ENCODE measurements at places on chromosomes 12 and 14.
A peak's percentile ranks its signal among the peaks of the same experiment; 100 is the strongest.

DNA sequence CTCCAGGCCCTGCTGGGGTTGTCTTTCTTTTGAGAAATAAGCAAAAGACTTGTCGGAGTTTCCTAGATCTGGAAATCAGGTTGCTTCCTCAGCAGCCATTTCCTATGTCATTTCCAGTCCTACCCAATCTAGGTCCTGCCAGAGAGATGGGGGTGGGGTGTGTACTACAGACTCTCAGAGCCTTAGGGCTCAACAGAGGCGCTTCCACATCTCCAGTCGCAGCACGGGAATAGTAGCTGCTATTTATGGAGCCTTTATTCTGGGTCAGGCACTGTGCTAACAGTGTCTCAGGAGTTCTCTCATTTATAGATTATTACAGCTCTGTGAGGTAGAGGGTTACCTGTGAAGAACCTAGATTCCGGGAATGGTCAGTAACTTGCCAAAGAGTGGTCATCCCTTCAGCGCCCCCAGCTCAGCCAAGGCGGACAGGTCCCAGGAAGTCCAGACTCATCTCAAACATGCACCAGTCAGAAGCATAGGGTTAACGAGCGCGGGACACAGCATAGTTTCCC lies 21.9 kb downstream of the DHRS2 start:
- no peak for DNase-seq

GRCh38 chr12:50325890-50326391 lies 42.6 kb upstream of the LIMA1 start:
- DNase-seq, result no peak

DNA sequence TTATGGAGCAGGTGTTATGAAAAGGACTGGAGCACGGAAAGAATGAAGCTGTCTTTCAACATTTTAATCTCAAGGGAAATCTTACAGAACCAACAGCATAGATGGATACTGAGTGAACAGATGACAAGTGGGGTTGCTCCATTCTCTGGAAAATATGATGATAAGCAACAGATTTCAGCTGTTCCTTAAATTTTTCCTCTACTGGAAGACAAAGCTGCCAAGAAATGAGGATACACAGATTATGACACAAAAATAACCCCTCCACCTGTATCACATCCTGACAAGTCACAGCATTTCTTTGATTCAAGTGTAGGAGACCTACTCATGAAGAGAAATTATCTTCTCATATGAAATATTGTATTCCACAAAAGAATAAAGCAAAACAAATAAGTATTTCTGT lies 13.0 kb upstream of the TMTC2 start:
- no peak for DNase-seq

GRCh38 chr12:80195074-80195726 lies 95.9 kb downstream of the OTOGL start:
- DNase-seq, result peak; percentile 31

DNA sequence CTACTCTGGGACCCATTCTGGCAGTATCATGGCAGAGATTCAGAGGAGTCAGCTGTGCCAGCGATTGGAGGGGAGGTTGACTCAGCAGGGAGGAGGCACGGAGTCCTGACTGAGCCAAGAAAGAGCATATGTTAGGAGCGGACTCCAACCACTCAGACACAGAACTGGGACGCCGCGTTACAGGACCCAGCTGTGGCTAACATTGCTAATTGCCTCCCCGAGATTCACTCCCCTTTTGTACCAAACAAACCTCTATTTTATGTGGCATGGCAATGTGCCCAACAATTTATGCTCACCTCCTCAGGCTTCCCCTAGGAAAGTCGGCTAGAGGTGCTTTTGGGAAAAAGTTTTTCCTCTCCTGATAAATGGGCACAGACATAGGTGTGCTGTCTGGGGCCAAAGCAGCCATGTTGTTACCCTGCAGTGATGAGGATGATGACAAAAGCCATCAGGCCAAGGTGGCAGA lies 15.2 kb upstream of the CLIP1 start:
- DNase-seq, result no peak

- DNase-seq, result no peak
Measured at GRCh38 chr14:62053188-62053587, 291.0 kb downstream of the SNAPC1 start.

DNA sequence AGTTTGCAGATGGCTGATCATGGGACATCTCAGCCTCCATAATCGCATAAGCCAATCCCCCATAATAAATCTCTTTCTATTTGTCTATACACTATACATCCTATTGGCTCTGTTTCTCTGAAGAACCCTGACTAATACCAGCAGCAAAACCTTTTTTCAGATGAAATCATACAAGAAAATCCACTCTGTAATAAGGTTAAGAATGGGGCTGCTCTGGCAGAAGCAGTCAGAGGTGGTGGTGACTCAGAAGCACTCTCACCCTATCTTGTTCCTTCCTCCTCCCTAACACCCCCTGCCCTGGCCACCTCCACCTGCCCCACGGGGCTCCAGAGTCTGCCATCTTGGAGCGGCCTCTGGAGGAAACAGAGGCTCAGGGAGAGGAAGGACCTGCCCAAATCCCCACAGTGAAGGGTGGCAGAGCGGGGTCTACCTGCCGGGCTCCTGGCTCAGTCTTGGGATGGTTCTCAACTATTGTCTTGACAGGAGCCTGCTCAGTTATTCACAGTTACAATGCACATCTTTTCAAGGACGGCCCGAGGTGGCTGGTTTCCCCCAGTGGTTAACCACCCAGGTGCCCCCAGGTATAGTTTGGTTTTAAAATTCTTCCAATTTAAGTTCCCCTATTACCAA lies 109.3 kb upstream of the EVL start:
- no peak for DNase-seq

DNA sequence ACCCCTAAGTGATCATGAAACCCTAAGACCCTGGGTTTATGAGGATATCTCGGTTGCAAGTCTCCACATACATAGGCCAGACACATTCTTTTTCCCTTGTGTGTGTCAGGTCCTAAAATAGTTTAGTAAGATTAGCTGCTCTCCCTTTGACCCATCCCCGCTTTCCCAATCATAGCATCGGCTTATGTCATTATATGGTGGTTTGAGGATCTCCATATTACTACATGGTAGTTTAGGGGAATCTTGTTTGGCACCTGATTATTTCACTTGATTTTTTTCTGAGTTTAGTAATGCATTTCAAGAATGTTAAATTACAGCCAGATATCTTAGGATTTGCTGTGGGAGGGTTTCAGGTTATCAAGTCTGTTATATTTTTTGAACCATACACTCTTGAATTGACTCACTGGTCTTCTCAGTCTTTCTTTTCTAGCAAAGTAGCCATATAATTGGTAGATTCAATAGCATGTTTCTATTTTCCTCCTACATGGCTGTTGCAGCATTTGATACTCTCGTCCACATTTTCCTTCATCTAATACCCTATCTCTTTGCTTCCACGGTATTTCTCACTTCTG lies 68.3 kb upstream of the TRHDE start:
- DNase-seq, result no peak

GRCh38 chr14:59961518-59962062 lies 41.6 kb downstream of the LRRC9 start:
- DNase-seq, result no peak

DNA sequence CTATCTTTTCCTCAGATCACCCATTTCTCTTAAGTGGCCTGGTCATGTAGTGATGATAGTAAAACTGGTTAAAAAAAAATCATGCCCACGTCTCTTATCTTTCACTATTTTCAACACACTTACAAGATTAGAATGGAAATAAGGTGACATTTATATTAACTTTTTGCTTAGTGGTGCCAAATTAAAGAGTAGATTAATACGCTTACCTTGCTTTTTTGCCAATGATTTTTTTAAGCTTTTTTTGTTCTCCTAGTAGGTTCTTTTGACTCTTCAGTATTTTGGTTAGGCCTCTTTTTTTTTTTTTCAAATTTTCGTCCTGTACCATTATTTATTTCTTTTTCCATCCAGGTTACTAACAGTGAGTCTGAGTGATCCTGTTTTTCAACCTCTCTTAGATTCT lies 147.9 kb downstream of the PTCSC3 start:
- DNase-seq, result no peak

DNA sequence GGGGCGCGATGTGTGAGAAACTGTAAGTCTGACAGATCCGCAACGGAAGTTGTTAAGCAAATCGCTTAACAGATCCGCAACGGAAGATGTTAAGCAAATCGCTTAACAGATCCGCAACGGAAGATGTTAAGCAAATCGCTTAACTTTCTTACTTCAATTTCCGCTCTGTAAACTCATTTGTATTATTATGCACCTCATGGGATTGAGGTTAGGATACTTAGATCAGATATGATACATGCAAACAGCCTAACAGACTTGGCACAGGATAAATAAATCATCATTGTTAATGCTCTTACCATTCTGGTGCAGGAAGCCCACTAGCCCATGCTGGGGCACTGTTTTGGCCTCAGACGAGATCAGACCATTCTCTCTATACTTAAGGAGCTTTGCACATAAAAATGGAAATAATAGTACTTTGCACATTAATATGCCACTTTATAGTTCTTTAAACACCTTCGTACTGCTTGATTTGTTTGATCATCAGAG lies 399 bp downstream of the NCAPD2 start:
- no peak for DNase-seq

GRCh38 chr14:63214417-63215196 lies 10.4 kb downstream of the RHOJ start:
- DNase-seq, result no peak

DNA sequence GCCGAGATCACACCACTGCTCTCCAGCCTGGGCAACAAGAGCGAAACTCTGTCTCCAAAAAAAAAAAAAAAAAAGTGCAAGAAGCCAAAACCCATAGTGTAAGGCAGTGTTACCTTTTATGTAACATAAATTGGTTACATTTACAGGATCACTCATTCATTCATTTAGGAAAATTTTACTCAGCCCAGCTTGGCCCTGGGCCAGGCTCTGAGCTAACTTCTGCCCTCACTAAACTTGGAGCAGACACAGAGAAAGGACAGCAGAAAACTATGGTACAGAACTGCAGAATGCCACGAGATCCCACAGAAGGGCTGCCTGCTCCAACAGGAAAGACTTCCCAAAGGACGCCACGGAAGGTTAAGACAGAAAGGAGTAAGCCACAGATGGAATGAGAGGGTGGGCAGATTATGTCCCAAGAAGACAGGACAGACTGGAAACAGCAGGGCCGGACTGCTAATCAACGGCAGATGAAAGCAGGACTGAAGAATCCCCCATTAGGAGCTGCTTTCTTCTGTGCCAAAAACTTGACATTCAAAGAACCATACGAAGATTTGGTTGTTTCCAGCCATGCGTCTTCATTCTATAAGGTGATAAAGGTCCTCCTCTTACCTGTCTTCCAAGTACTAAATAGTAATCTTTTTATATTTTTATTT lies 18.9 kb downstream of the PPP1R13B start:
- no peak for DNase-seq

DNA sequence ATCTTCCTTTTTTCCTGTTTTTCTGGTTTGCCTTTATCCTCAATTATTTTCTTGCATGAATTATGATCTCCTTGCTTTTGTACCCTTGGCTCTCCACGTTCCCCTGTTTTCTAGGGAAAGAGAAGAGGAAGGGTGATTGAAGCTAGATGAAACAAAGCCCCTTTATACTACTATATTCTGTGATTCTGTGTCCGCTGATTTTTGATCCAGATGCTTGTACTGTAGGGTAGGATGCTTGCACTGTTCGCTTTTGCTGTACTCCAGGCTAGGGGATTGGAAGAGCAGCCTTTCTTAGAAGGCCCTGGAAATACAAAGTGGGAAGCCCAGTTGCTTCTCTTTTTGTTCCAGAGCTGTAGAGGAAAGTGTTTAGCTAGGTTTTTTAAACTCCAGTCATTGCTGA lies 35.1 kb upstream of the KLHDC2 start:
- DNase-seq, result no peak

GRCh38 chr12:65209655-65210043 lies 40.3 kb downstream of the LEMD3 start:
- no peak for DNase-seq

GRCh38 chr12:97960741-97961608 lies 498.4 kb downstream of the RMST start:
- DNase-seq, result peak; percentile 61
